ENCODE measurements at places on chromosomes 7 and 10. TPM values are rescaled to one million over a fixed set of nuclear protein-coding genes. Genes with fewer than 3 reads are reported as not detected.

Gene HOGA1
- 0.91 TPM for total RNA-seq

Gene LDB3
- total RNA-seq = not detected

Gene ZCWPW1
- total RNA-seq = 1.7 TPM

Gene CHAT
- not detected for total RNA-seq

Gene CLEC2L
- total RNA-seq = not detected

Gene TAS2R41
- not detected for total RNA-seq

Gene SORCS1
- total RNA-seq = not detected

Gene NPSR1
- total RNA-seq = not detected

Gene NPY
- total RNA-seq = not detected

Gene NME8
- total RNA-seq = not detected

Gene FAM25G
- not detected for total RNA-seq

Gene DYNC1I1
- total RNA-seq = 0.27 TPM

Gene TASOR2
- 38.7 TPM for total RNA-seq

Gene TMEM236
- 0.12 TPM for total RNA-seq

Gene MACROH2A2
- 24.2 TPM for total RNA-seq

Gene CAMK2B
- 0.15 TPM for total RNA-seq

Gene CWF19L1
- 23.0 TPM for total RNA-seq

Gene NKX2-3
- not detected for total RNA-seq

Gene CPA2
- total RNA-seq = 0.08 TPM

Gene AMZ1
- total RNA-seq = not detected

Gene IKZF1
- not detected for total RNA-seq

Gene GPR37
- 0.71 TPM for total RNA-seq

Gene SLC26A4
- total RNA-seq = 0.09 TPM

Gene ZMIZ2
- 31.5 TPM for total RNA-seq

Gene NUTM2D
- total RNA-seq = 1.1 TPM

Gene MSMB
- not detected for total RNA-seq

Gene FGL2
- total RNA-seq = not detected

Gene ASB10
- total RNA-seq = not detected

Gene PLEKHS1
- total RNA-seq = not detected

Gene POU6F2
- not detected for total RNA-seq

Gene NPC1L1
- total RNA-seq = 0.07 TPM

Gene RTKN2
- 1.4 TPM for total RNA-seq

Gene OR2A7
- total RNA-seq = not detected

Data from A549 treated with CpdA at 1 μM for 4 hours (cell line).